ENCODE measurements at places on chromosomes 1 and 21.

- no peak for DNase-seq
These were observed 112.6 kb downstream of the SLC45A1 start for GRCh38 chr1:8430476-8430875.

DNA sequence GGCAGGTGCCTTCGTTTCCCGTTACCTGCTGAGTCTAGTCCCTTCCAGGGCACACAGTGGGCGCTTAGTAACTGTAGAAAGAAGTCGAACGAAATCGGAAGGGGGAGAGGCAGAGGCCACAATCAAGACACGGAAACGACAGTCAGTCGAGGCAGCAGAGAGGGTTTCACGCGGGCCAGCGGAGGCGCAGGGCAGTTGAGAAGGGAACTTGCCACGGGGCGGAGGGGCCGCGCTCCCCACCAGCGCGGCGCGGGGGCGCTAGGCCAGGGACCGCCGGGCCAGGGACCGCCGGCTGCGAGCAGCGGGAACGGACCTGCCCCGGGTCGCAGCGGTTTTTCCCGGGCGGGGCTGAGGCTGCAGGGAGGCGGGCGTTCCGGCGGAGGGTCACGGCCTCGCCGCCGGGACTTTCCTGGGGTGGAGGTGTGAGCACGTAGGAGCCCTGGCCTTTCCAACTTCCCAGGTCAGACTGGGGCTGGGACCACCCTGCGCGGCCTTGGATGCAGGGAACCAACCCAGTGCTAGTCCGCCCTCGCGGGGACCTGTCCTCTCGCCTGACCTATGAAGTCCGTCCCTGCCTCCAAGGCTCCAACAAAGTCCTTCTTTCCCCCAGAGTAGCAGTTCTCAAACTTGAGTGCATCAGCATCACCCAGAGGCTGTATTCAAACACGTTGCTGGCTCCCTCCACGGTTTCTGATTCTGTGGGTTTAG is 150.1 kb upstream of the FGGY start:
- peak; percentile 46 for DNase-seq

DNA sequence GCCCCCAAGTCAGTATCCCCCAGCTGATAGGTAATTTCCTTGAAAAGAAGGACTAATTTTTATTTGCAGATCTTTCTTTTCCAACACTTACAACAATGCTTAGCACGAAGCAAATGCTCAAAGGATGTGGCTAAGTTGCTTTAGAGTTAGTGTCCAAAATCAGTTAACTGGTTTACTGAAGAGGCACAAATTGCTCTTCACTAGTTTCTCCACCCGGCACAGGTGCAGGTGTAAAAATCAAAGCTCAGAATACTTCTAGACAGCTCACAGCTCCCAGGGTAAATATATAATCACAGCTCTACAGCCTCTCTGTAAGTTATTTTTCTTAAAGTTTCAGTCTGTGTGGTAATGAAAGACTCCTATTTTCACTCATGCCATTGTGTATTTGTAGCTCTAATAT is 361.8 kb downstream of the NEGR1 start:
- DNase-seq, result no peak

DNA sequence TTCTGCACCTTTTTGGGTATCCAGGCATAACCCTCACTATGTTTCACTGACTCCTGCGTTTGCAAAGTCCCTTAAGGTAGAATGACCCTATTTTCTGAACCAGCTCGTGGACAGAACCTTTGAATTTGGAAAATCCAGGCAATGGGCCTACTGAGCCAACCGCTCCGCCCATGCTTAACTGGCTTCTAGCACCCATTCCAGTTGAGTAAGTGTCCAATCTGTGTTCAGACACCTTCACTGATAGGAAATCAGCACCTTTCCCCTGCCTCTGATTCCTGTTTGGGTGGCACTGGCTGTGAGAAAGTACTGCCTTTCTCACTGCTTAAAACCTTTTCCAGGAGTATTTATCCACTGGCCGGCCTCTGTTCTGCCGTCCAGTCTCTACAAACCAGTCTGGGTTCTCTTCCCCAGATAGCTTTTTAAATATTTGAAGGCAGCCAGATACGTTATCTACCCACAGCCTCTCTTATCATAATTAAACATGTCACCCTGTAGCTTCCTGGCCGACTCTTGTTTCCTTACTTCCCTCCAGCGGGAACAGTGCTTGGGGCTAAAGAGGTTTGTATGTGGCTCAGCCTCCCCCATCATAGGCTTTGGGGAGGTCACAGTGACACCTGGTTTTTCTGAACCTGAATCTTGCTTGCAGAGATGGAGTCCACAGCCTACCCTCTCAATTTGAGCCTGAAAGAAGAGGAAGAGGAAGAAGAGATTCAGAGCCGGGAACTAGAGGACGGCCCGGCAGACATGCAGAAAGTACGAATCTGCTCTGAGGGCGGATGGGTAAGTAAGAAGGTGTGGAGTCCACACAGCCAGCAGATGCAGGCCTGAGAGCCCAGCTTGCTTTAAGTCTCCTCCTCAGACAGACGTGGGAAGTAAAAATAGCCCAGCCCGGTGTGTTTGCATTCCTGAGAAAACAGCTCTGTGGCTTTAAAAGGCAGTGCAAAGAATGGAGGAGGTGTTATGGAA is 1.3 kb downstream of the POGK start:
- peak; percentile 8 for DNase-seq

- peak; percentile 26 for DNase-seq
These were observed 612.9 kb downstream of the PTPRU start for GRCh38 chr1:29849038-29849750.

DNA sequence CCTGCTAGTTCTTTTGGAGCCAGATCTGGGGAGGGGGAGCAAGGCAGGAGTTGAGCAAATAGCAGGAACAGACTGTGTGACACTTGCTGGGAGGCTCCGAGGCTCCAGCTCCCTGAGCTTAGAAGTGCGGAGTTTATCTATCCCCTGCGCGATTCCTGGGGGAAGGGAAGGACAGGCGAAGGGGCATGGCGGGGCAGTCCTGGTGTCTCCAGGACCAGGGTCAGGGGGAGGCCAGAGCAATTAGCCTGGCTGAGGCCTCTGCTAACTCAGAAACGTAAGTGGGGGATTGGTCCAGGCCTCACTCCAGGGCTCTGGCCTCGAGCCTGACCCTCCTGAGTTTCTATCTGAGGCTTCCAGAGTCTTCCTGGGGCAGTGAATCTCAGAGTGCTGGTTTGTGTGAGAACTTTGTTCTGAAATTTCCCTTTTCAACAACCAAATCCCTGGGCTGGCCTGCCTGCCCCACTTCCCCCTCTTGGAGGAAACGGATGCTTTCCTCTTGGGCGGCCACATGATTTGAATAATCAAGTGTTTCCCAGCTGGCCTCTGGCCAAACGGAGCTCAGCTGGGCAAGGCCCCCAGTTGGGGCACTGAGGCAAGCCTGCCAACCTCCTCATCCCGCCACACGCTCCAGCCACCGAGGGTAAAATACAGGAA is 15.6 kb downstream of the ALPL start:
- no peak for DNase-seq

DNA sequence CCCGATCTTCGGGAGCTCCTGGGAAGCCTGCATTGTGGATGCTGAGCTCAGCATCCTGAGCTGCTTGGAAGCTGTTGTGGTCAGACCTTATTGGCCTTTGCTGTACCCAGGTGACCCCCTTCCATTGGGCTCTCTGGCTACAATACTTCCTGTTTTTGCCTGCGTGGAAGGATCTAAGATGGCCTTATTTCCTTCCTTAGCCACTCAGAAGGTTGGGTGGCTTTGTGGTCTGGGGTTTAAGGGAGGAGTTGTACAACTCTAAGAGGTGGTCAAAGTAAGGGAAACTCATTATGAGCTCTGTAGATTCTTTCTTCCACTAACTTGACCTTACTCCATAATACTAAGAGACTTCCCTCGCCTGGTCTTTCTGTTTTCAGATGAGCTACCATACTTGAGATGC is 17.7 kb downstream of the PFKFB2 start:
- DNase-seq, result no peak

- DNase-seq, result no peak
These were observed 18.2 kb downstream of the KIF17 start for GRCh38 chr1:20699558-20699957.

GRCh38 chr1:63914241-63914640 is 140.4 kb downstream of the ROR1 start:
- no peak for DNase-seq

DNA sequence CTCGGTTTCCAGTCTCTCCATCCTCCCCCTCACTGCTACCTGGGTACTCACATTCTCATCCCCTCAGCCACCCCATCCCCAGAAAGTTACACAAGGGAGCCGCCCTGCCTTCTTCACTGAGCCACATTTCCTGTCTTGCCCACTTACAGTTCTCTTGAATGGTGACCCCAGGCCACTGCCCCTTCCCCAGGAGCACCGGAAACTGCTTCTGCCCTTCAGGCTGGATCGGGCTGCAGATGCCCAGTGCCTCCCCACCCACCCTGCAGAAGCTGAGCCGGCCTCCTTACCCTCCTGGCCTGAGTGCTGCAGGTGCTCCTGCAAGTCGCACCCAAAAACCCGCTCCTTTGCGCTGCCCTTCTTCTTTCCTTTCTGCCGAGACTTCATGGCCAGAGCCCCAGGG is 450 bp downstream of the ARHGAP30 start:
- no peak for DNase-seq

DNA sequence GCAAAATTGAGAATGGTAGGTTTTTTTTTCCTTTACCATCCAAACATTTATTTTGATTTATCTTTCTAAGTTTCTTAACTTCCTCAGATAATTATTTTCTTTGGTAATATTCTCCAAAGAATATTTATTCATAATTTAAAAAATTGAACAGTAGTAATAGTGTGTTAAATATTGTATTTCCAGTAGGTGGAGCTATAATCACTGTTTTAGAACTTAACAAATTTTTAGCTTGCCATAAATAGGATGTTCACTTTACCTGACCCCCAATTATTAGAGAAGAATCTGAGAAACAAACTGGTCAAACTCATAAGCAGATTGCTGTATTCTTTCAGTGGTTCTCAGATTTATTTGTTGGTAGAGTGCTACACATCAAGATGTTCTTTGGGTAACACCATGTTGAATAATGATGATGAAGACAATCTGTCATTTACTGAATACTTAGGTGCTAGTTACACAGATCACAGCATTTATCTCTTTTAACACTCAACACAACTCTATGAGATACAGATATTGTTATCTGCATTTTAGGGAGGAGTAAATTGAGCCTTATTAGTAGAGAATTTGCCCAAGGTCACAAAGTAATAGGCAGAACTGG is 82.4 kb upstream of the GPR88 start:
- no peak for DNase-seq

GRCh38 chr21:32332463-32332951 is 33.9 kb downstream of the MRAP start:
- DNase-seq, result no peak

DNA sequence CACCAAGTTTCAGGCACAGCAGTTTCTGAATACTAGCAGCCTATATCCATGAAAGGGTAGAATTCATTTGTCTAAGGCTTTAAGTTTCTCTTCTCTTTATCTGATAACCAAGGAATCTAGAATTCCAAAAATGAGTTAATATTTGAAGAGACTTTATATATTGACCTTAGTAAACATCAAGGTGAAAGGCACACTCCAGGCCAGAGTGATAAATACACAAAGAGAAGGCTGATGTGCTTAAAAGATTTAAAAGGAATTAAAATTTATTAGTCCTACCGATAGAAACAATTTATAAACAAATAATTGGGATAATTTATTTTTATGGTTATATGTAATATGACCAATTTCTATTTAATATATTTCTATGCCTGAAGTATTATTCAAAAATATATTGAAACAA is 93.4 kb upstream of the DESI2 start:
- no peak for DNase-seq

GRCh38 chr1:204716660-204717059 is 31.1 kb upstream of the LRRN2 start:
- no peak for DNase-seq

DNA sequence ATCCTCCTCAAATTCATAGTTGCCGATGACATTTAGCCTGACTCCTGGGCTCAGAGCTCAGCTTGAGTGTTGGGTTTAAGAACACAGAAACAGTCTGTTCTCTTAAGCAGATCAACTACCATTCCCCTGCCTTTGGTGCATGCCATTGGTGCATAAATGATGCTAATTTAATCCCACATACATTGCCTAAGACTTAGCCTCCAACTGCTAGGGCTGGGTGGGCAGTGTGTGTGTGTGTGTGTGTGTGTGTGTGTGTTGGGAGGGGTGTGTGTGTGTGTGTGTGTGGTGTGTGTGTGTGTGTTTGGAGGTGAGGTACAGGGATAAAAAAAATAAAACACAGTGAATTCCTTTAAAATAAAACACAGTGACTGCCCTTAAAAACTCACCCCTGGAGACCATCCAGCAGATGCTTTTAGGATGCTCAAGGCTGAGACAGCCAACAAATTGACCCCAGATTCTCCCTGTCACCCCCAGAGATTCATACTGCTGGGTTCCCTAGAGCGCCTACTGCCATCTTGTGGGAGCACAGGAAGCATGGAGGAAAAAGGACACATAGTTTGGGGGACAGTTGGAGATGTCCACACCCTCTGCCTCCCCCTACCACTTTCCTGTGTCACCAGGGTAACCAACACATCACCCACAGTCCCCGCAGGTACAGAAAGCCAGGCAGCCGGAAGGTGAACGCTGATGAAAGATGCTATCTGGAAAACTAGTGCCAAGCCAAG is 30.6 kb downstream of the KLHDC7A start:
- no peak for DNase-seq

DNA sequence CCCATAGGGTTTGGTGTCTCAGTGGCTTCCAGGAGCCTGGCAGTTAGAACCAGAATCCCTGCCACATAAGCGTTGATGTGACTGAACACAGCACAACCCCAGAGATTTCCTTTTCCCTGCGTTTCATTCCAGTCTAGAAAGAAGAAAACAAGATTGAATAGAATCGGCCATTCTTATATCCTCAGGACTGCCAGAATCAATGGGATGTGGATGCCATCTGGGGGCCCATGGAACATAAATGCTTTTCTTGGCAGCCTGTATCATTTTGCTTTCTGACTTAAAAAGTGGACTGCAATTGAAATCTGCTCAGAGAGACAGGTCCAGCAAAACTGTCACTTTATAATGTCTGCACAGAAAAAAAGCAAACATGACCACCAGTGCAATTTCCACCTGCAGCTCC is 80.3 kb downstream of the DISC1 start:
- DNase-seq, result no peak

GRCh38 chr1:8113262-8114220 is 87.4 kb upstream of the ERRFI1 start:
- no peak for DNase-seq

DNA sequence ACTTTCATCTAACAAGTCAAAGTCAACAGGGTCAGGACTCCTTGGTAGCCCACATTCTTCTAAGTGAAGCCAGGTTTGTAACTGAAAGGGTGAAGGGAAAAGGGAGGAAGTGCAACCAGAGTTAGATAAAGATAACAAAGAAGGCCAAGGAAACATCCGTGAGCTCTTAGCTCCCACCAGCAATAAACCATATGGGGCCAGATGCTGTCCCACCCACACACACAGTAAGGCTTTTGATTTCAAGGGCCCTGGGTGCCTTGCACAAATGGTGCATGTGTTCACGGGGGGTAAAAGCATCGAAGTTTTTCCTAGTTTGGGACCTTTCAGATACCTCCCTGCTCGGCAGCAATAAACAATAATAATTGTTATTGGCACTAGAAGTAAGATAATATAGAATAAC is 5.1 kb upstream of the TIAM1 start:
- no peak for DNase-seq

DNA sequence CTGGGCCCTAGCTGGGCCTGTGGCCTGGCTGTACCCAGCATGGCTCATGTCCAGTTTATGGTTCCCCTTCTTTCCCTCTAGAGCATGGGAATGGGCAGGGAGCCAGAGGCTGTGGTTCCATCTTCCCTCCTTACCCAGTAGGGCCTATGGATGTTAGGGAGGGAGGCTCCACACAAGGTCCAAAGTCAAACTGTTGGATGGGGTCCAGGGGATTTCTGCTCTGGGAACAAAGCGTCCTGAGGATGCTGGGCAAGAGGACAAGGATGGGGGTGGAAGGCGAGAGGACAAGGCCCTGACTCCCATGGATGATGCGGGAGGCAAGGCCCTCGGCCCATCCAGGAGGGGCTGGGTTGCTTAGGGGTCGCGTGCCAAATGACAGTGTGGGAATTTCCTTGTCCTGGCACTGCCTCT is 17.3 kb downstream of the CSF1 start:
- DNase-seq, result no peak
